ENCODE measurements at places on chromosomes 1 and 21.

- no peak for DNase-seq
Observed at GRCh38 chr21:14548779-14549178, 2.7 kb upstream of the SAMSN1 start.

- no peak for DNase-seq
Observed at GRCh38 chr1:12703821-12704451, 12.0 kb upstream of the AADACL3 start.

- no peak for DNase-seq
Observed at GRCh38 chr1:150256198-150256553, 1.4 kb upstream of the CA14 start.

DNA sequence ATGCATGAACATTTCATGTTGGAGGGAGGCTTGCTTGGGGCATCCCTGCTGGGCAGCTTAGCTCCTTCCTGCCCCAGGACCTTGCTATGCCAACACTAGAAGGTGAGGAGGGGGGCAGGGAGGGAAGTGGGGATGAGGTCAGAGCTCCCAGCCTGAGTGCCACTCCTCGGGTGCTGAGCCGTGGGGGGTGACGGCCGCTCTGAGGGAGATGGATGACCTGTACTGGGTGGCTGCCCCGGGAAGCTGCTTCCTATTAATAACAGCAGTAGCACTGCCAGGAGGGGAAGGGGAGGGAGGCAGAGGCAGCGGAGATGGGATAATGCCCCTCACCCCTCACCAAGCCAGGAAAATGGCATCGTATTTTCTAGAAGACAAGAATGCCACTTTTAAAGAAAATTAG lies 60.6 kb downstream of the UBIAD1 start:
- no peak for DNase-seq

DNA sequence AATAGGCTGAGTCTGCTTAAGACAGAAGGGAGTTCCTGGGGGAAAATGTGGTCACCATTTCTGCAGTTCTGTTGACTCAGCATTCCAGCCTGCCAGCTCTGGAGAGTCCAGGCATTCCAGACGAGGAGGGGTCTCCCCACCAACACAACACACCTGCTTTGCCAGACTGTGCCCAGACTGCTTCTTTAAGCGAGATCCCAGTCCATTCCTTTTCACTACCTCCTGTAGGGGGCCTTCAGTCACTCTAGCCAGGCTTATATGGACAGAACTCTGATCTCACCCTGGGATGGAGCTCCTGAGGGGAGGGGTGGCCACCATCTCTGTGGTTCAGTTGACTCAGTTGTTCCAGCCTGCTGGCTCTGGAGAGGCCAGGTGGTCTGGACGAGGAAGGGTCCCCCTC lies 48.5 kb downstream of the UBE2U start:
- no peak for DNase-seq

GRCh38 chr21:42390193-42390592 lies 5.7 kb downstream of the TMPRSS3 start:
- DNase-seq, result no peak

DNA sequence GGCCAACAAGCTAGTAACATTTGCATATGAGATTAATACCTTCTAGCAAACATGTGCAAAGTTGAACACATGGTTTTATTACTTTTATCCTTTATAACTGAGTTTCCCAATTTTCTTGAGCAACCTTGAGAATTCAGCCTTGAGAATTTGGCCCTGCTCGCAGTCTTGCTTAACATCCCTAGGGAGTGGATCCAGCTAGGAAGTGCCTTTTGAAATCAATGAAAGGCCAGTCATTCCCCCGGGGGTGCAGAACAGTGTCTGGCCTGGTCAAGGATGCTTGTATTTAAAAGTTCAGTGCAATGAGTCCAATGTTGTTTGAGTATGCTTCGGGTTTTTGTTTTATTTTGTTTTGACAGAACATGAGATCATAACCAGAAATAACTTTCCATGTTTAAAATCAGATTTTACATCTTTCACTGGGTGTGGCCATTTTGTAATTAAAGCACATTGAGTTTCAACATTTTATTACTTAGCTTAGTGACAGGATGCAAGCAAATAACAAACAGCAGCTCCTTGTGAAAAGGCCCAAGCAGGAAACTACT lies 16.7 kb downstream of the PALMD start:
- DNase-seq, result peak; percentile 91

DNA sequence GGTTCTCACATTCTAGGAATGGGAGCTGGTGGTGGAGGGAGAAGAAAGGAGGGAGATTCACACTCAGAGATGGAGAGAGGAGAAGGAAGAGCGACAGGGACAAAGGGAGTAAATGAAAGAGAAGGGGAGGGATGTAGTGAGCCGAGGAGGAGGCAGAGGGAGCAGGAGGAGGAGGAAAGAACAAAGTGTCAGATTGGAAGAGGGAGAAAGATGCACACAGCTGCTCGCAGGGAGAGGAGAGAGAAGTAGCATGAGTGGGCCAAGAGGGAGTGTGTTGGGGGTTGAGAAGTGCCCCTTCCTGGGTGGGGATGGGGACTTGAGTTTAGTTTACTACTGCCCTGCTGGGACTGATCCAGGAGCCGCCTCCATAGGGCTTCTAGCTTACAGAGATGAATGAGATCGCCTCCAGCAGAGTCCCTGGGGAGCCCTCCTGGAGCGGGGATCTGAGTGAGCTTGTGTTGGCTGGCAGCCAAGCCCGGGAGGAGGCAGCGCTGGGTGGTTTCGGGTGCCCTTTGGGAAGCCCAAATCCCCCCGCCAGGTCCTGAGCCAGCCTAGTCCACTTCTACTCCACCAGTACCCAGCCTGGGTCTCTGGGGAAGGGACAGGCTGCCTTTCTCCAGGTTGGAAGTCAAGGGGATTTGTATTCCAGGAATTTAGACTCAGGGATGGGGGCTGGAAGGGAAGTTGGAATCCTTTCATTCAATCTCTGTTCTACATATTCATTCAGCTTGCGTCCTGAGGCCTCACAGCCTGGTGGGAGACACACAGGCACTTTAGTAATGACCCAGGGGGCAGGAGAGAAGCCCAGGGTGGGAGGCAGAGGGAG lies 20.9 kb downstream of the PTPRU start:
- no peak for DNase-seq

GRCh38 chr1:205026181-205026580 lies 16.8 kb upstream of the CNTN2 start:
- no peak for DNase-seq

DNA sequence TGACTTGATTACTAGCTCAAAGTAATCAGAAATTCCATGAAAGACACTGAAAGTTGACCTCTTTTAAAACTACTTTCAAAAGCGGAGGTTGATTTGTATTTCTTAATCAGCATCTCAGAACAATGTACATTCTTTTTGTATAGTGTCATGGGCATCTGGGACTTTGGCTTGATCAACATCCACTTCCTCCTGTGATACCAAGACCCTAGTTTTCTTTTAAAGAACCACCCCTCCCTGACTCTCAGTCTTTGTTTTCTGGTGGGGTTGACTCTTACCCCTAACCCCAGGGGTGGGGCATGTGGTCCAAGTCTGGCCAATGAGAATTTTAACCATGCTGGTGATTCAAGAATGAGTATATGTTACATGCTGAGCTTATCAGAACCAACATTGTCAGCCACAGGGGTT lies 21.7 kb upstream of the IRF2BP2 start:
- no peak for DNase-seq

DNA sequence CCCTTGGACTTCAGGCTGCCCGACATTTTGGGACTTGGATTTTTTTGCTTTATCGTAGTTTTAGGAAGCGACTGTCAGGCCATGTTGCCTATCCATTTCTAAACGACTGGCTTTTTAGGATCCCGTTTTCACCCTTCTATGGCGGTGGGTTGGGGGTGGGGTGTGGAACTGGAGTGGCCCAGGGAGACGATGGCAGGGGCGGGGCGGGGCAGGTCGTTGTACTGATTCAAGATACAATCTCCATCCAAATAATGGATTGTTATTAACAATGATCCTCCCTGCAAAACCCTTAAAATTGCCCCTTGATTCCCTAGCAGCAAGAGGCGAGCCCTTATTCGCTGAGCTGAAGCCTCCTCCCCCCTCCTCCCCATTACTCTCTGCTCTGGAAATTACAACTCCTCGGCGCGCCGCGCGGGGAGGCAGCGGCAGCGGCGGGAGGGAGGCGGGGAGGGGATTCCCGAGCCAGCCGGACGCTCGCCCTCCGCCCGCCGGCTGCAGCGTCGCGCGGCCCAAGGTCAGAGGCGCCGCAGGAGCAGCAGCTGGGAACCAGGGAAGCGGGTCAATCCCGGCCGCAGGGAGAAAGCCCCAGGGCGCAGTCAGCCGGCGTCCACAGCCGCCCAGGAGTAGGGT lies at the start of gene TRIM67:
Gene TRIM67, plus strand, starts transcription at position 392 of the 630 bp plus-strand sequence. CDS start 912 bp downstream, outside the sequence.
- DNase-seq, result no peak

DNA sequence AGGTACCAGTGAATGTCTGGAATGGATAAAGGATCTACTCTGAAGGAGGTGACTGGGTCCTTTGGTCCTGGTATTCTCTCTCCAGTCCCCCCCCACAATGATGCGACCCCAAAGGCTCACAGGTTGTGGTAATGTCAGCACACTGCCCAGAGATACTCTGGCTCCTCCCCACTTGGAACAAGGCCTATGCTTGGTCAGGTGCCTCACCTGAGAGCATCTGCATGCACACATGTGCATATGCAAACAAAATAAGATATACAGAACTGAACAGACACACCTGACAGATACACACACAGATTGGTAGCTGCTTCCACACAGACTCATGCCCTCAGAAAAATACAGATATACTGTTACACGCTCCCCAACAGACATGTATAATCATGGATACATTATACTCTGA lies 33.5 kb downstream of the DMAP1 start:
- no peak for DNase-seq

- no peak for DNase-seq
Observed at GRCh38 chr1:3905953-3906671, 6.0 kb upstream of the C1orf174 start.

GRCh38 chr1:168688644-168689326 lies 40.2 kb downstream of the DPT start:
- DNase-seq, result no peak

DNA sequence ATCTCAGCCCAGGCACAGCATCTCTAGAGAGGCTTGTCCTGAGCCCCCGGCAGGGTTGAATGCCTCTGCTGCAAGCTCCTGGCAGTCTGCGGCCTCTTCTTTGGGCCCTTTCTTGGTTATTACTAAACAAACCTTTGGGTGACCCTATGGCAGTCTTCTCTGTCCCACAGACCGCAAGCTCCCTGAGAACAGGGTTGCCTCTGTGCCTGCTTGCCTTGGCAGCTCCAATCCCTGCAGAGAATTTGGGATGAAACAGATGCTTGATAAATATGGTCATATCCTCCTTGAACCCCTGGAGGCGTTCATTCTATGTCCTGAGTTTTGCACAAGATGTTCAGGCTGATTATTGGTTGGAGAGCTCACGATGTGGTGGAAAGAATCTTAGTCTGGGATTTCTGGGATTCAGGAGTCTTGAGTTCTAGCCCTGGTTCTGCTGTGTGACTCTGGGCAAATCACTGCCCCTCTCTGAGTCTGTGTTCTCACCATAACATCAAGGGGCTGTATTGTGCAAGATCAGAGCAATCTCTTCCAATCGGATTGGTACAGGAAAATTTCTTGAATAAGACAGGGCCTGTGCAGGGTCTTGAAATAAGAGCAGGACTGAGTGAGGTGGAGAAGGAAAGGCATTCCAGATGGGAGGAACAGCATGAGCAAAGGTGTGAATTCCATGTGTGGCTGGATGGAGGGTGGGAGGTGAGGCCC lies 49.6 kb downstream of the EDN2 start:
- no peak for DNase-seq

DNA sequence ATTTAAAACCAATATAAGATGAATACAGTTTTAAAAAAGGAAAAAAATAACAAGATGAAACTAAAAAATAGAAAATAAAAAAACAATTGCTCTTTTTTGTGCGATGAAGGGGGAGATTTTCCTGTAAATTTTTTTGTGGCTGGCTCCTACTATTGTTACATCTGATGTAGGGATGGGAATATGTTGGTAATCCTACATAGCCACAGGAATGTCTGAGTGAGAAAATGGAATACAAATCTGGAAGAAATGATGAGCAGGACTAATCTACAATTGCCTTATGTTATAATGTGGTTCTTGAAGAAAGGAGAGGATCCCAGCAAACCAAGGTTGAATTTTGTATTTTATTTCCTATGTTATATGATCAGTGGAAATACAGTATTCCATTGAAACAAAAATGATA lies 40.9 kb downstream of the ATP6V1G3 start:
- DNase-seq, result no peak

- no peak for DNase-seq
Observed at GRCh38 chr21:33080776-33081175, 10.8 kb downstream of the OLIG1 start.

DNA sequence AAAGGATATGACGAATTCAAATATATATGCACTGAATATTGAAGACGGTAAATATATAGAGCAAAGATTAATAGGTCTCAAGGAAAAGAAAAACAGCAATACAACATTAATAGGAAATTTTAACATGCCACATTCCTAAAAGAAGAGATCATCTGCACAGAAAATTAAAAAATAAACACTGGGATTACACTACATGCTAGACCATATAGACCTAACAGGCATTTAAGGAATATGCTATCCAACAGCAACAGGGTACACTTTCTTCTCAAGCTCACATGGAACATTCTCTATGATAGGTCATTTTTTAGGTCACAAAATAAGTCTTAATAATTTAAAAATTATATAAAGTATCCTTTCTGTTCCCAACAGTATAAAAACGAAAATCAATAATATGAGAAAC lies 1038.3 kb downstream of the KCNT2 start:
- no peak for DNase-seq

GRCh38 chr1:59670662-59671061 lies 144.1 kb upstream of the HOOK1 start:
- no peak for DNase-seq

DNA sequence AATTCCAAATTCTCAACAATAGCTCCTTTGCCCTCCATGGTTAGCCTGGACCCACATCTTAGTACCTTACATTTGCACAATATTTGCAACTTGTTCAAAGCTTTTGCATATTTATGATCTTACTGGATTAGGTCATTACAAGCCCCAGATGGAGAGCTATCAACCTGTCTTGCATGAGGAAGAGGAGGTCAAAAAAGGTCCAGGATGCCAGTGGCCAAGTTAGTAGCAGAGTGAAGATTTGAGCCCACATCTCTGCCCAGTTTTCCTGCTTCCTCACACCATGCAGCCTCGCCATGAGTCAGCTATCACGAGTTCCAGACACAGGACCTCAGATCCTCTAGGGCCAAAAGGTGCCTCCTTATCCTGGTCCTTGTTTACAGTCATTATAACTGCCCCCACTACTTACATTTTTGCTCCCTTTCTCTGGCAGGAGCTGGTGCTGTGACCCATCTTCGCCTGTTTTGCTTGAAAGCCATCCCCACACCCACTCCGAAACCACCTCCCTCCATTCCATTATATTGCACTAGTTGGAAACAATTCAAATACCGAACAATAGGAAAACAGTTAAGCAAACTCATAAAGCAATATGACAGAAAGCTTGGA lies 5.0 kb upstream of the AHCYL1 start:
- no peak for DNase-seq

- DNase-seq, result no peak
Observed at GRCh38 chr1:173206816-173207568, at the start of gene TNFSF4. TNFSF4 (minus strand) TSS chr1:173207331; CDS start chr1:173207176, 155 bp downstream.

- no peak for DNase-seq
Observed at GRCh38 chr1:156844102-156844501, 14.8 kb downstream of the INSRR start.

GRCh38 chr1:225426395-225427234 lies 1.2 kb downstream of the LBR start:
- no peak for DNase-seq

- no peak for DNase-seq
Observed at GRCh38 chr1:219265026-219265515, 91.4 kb downstream of the LYPLAL1 start.

GRCh38 chr1:218436997-218437396 lies 91.9 kb downstream of the TGFB2 start:
- DNase-seq, result no peak

Data from tibial artery (tissue), 4 donors.